Smooth muscle cell of the pulmonary artery (primary cell): ENCODE measurements at places on chromosomes 3 and 15. TPM values are rescaled to one million over a fixed set of nuclear protein-coding genes. Genes with fewer than 3 reads are reported as not detected.

Gene SLCO2A1
- total RNA-seq, result under 0.01 TPM in 2 replicates

Gene POMGNT2
- total RNA-seq, result 18.2 and 22.3 TPM in 2 replicates

Gene MGLL
- 77.0 and 77.5 TPM in 2 replicates for total RNA-seq

Gene GBE1
- 364 and 526 TPM in 2 replicates for total RNA-seq

Gene GRK7
- total RNA-seq, result not detected in 2 replicates

Gene THPO
- total RNA-seq, result 0.10 and 0.46 TPM in 2 replicates

Gene LXN
- total RNA-seq, result 52.5 and 56.0 TPM in 2 replicates

Gene GOLGA8G
- total RNA-seq, result not detected in 2 replicates

Gene CPN2
- total RNA-seq, result not detected in 2 replicates

Gene CHRNA3
- not detected in 2 replicates for total RNA-seq

Gene NR2E3
- total RNA-seq, result 0.13 and 0.20 TPM in 2 replicates

Gene SERPINI1
- total RNA-seq, result 4.3 and 7.6 TPM in 2 replicates

Gene HIGD1A
- 88.6 and 93.4 TPM in 2 replicates for total RNA-seq
